NCI-H526 treated with DMSO at 0.1 percent for 48 hours (cell line): ENCODE measurements at places on chromosomes 5 and 9.

- no peak for DNase-seq
Observed at GRCh38 chr5:167261309-167262100, 1029.9 kb upstream of the WWC1 start.

DNA sequence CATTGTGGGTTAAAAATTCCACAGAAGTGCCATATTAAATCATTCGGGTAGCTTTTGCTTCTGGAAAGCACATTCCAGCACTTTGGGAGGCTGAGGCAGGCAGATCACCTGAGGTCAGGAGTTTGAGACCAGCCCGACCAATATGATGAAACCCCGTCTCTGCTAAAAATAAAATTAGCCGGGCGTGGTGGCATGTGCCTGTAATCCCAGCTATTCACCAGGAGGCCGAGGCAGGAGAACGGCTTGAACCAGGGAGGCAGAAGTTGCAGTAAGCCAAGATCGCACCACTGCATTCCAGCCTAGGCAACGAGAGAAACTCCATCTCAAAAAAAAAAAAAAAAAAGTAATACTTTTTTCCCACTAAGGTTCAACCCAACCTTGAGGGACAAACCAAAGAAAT, 189.8 kb downstream of the TSSK1B start:
- DNase-seq: no peak

DNA sequence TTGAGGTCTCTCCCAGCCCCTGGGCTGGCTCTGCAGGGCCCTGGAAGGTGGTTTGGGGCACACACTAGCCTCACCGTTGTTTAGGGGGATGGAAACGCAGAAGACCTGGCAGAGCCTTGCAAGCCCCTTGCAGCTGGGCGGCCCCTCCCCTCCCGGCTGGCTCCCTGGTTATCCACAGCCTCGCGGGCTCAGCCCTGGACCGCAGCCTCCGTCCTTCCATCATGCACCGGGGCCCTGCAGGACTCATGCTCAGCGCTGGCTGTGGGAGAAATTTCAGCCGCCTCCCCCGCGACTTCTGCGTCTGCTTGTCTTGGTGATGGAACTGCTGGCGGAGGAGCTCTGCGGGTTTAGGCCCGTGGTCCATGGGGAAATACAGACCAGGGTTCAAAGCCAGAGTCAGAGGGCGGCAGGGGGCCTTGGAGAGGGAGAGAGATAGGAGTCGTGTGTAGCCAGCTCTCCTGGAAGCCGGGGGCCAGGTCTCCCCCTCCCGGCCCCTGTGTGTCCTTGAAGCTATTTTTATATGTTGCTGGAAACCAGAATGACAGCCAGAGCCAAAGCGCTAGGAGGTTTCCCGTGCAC, 75.8 kb upstream of the IER5L start:
- no peak for DNase-seq

DNA sequence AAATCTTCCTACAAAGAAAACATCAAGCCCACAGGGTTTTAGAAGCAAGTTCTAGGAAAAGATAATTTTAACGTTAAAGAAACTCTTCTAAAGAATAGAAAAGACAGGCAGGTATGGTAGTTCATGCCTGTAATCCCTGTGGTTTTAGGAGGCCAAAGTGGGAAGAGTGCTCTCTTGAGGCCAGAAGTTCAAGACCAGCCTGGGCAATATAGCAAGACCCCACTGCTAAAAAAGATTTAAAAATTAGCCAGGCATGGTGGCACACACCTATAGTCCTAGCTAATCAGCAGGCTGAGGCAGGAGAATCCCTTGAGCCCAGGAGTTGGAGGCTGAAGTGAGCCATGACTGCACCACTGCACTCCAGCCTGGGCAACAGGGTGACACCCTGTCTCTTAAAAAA, 193.3 kb downstream of the MLLT3 start:
- DNase-seq: no peak

GRCh38 chr9:94916956-94917355, 190.5 kb downstream of the AOPEP start:
- peak; percentile 58 for DNase-seq

- no peak for DNase-seq
Observed at GRCh38 chr5:154049636-154050035, 10.9 kb downstream of the MFAP3 start.

GRCh38 chr9:19927560-19927959, 138.7 kb upstream of the SLC24A2 start:
- DNase-seq: no peak

- no peak for DNase-seq
Observed at GRCh38 chr9:127968042-127968441, 12.7 kb downstream of the EEIG1 start.

GRCh38 chr9:124886866-124887492, 25.0 kb downstream of the ARPC5L start:
- no peak for DNase-seq

DNA sequence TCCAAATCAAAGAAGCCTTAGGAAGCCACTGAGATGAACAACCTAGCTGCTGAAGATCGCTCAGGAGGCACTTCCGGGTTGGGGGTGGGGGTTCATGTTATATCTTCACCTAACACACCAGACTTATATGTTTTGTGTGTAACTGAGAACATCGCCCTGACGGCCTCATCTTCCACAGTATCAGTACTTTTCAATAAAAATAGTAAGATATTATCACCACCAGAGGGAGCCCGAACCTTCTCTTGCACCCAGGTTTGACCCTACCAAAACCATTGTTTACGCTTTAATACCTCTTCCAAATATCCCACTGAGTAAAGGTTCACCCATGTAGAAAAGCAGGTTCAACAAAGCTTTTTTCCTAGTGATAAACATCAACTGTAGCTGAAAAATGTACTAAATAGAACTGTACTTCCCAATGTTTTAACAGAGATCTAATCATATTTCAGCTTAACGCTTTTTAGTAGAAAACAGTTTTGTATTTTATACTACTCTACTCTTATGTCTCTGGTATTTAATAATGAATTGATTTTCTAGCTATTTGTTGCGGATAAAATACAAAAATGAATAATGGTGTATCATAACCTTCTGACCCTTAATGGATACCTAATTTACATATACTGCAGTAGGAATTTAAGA, 244.0 kb downstream of the EPB41L4A start:
- peak; percentile 28 for DNase-seq

- no peak for DNase-seq
Observed at GRCh38 chr9:131739133-131739958, 530 bp downstream of the RAPGEF1 start.

DNA sequence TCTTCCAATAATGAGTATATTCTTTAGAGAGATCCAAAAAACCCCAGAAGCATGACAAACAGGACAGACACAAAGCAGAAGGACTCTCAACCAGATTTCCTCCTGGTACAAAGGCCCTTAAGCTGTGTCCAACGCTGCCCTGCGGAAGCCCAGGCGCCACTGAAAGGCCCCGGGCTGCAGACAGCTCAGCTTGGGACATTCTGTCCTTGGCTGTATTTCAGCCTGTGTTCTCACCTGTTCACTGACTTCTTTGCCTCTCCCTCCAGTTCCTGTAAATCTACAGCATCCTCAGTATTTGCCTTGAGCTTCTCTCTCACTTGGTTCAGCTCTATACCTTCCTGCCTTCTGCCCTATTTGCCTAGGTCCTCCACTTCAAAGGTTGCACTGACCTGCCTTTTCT, 96.5 kb downstream of the SH3TC2 start:
- DNase-seq: no peak

GRCh38 chr9:73174330-73174980, 22.8 kb downstream of the ANXA1 start:
- DNase-seq: no peak

DNA sequence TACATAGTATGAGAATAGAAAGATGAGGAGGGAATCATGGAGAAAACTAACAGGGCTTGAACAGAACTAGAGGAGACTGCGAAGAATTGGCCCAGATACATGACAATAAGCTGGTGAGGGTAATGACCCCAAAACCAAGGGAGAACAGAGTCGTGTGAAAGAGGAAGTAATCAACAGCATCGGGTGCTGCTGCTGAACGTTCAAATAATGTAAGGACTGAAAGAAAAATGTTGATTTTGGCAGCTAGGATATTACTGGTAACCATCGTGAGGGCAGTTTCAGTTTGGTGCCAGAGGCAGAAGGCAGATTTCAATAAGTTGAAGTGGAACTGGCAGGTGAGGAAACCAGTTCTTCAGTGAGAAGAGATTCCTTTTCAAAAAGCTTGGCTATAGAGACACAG, 66.8 kb upstream of the SMC2 start:
- no peak for DNase-seq

DNA sequence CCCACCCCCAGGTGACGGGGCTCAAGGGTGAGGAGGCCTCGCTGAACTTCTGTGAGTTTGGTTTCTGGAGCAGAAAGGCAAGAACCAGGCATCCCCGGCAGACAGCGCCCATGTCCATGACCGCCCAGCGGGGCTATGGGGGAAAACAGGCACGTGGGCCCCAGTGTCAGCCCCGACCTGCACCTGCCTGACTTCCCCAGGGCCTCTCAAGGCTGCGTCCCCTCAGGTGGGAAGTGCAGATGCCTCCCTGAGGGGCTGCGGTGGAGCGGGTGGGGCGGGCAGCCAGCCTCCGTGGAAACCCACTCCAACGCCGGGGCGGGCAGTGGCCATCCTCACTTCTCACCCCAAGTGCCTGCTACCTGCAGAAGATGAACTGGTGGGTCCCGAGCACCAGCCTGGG, 6.9 kb upstream of the CARD9 start:
- no peak for DNase-seq

DNA sequence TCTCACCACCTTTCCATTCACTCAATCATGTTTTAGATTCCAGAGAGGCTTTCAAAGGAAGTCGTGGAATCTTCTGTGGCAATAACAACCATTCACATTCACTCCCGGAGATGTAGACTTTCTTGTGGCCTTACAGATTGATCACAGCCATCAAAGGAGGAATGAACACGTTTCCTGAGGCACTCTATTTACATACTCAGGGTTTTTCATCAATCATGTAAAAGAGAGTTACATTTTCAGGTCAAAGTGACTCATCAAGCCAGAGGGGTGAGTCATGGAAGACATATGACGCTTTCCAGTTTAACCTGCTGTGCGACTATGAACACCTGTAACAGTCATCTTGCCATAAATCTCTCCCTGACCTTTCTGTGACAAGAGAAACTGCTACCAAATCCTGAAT, 39.3 kb upstream of the RAD23B start:
- DNase-seq: no peak

GRCh38 chr5:161230221-161230620, 316.3 kb downstream of the GABRB2 start:
- DNase-seq: peak; percentile 41

- no peak for DNase-seq
Observed at GRCh38 chr9:98563212-98563907, 145.4 kb downstream of the GABBR2 start.

DNA sequence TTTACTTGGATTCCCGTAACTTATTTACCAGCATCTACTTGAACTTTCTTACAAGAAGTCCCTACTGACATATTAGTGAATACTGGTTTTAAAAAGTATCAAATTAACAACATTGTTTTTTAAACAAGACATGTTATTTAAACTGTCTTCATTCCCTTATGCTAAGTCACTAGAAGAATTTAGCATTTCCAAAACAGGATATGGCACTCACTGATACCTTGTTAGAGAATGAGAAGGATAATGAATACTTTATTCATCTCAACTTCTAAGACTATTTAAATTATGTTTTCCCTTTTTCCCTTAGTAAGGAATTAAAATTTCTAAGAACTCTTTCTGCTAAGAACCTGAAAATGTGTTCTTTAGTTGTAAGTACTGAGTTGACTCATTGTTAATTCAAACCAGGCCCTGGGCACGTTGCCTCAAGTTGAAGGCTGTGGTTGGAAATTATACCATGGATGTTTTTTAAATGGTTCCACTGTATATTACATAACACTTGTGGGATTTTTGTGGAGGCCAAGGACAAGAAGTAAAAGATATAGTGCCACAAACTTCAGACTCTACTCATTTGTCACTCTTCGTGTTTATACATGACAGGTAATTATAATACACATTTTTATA, 219.0 kb upstream of the EDIL3 start:
- no peak for DNase-seq

- DNase-seq: no peak
Observed at GRCh38 chr5:178221853-178222252, 10.7 kb downstream of the PHYKPL start.

DNA sequence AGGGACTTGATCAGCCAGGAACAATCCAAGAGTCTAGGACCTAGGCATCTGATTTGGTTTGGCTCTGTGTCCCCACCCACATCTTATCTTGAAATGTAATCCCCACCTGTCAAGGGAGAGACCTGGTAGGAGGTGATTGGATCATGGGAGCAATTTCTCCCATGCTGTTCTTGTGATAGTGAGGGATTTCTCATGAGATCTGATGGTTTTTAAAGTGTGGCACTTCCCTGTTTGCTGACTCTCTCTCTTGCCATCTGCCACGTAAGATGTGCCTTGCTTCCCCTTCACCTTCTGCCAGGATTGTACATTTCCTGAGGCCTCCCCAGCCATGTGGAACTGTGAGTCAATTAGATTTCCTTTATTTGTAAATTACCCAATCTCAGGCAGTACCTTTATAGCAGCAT, 201.7 kb upstream of the ACTBL2 start:
- DNase-seq: no peak

DNA sequence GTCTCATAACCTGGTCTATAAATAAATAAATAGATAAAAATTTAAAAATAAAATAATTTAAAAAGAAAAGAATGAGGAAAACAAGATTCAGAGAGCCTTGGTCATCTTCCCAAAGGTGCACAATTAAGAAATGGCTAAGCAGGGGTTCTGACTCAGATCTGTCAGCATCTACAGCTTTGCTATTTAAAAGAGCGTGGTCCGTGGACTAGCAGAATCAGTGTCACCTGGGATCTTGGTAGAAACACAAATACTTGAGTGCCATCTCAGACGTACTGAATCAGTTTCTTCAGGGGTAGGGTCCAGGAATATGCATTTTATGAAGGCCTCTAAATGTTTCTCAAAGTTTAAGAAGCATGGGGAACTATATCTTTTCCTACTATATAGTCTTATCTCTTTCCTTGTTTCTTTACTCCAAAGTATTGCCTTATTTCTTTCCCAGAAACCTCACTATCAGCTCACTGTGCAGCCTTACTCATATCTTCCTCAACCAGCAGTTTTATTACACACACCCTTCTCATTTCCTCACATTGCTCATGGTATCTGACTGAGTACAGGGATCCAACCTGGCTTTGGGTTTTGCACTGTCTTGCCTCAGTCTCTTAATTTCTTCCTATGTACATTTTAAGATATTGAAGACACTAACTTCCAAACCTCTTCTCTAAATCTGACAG, 58.6 kb downstream of the TMC1 start:
- no peak for DNase-seq

DNA sequence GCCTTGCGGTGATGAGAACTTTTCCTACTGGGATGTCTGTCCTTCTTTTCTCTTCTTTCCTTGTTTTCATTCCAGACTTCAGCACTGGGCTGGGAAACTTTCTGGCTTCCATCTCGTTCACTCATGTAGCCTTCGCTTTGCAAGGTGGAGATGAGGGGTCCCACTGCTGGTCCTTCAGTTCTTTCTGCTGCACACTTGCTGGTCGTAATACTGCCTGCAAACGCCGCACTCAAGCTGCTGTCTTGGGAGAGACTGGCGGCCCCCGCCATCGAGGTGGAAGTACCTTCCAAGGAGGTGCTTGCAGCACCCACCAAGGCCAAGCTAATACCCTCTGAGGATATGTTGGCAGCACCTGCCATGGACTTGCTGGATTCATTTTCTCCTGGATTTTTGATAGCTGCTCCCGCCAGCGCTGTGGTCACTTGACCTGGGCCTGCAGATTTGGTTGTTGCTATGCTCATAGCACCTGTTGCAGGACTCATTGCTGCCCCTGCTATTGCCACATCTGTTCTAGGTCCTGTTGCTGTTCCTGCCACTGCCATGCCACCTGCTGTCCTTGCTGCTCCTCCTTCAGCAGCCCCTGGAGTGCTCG, 3.0 kb downstream of the GARIN3 start:
- DNase-seq: no peak

GRCh38 chr9:136225366-136225747, 20.3 kb downstream of the QSOX2 start:
- DNase-seq: no peak

GRCh38 chr5:127962491-127962890, 121.1 kb upstream of the SLC12A2 start:
- no peak for DNase-seq
